ENCODE measurements at places on chromosomes 1 and 21.
A peak's percentile ranks its signal among the peaks of the same experiment; 100 is the strongest.

- no peak for DNase-seq
Observed at GRCh38 chr1:58143972-58144697, 402.4 kb downstream of the OMA1 start.

DNA sequence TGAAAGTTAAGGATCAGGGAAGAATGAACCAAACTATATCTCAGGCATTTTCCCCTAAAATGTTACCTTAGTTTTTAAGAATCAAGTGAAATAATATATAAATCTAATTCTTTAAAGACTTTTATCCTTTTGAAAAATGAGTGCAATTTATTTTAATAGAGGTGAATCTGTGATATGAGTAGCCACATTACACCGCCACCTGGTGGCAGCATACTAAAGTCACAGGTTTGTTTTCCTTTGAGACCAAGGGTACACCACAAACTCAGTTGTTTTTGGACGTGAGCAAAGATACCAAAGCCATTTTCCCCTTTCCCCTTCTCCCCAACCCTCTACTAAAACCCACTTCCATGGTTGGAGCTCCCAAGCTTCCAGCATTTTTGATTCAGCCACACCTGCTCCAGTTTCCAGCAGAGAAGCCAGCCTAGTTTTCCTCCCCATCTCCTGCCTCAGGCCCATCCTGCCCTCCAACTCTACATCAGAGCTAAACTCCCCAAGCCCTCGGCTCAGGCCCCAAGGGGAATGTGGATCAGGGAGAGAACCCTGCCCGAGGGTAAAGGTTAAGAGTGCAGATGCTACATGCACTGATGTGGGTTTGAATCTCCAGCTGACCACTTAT is 22.9 kb upstream of the LDLRAP1 start:
- peak; percentile 44 for DNase-seq

GRCh38 chr1:213371847-213372619 is 321.0 kb downstream of the RPS6KC1 start:
- no peak for DNase-seq

GRCh38 chr1:16387201-16388188 is 20.5 kb downstream of the SZRD1 start:
- DNase-seq: peak; percentile 6

DNA sequence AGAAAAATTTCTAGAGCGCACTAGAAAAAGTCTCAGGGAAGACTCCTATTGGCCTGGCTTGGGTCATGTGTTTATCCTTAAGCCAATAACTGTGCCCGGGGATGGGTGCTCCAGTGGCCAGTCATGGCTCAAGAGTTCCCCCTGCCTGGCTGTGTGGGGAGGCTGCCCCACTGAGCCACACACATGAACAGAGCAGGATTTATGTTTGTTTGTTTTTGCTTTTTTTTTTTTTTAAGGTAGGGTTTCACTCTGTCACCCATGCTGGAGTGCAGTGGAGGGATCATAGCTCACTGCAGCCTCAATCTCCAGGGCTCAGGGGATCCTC is 21.8 kb downstream of the EDN2 start:
- no peak for DNase-seq

DNA sequence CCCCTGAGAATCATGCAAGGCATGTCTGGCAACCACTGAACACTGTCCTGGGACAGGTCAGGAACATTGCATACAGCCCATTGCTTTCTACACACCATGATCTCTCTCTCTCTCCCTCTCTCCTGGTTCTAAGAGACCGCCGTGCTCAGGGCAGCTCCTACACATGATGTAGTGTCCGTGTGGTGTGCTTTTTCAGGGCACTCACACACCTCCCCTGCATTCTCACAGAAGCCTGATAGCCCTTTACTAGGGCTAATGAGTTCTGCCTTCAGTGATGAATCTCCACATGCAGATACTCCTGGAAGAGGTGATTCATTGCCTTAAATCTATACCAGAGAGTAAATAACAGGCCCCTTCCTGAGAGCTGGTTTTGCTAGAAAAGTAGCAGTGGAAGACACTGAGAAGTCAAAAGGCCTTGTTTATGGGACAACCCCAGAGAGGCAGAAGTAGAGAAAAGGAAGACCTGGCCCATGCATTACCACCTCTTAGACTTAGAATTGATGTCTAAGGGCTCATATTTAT is 7.2 kb upstream of the OLFML2B start:
- no peak for DNase-seq

- peak; percentile 59 for DNase-seq
Observed at GRCh38 chr1:206923009-206923960, 1.5 kb upstream of the FCMR start.

- no peak for DNase-seq
Observed at GRCh38 chr1:244802041-244802440, 33.4 kb upstream of the COX20 start.

DNA sequence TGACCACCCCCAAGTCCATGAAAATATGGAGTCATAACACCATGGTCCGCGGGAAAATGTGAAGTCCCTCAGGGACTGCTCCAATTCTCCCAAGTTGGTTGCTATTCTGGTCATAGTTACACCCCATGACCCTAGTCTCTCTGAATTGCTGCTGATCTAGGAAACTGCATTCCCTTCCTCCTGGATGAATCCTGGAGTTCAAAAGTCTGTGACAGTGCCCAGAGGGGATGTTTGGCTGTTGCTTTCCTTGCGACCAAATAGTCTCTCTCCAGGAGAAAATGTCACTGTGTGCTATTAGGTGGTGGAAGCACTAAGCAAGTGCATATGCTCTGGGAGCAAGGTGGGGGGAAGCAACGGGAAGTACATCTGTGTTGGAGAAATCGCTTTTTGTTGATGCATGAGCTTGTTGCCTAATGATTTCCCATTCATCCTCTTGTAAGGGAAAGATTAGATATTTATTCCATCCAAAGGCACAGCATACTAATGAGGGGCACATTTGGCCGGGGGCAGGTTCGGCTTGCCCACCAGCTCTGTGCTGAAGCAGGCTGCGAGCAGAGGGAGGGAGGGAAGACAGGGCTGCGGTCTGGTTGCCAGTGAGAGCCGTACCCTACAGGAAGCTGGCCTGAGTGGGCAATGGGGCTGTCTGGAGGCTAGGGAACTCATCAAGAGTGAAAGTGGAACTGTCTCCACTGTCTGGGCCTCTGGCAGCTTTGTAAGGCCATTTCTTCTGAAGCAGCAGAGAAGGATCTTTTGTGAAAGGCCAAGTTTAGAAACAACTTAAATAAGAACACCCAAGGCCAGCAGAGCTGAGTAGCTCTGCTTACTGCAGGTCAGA is 27.2 kb downstream of the SYT6 start:
- DNase-seq: no peak

DNA sequence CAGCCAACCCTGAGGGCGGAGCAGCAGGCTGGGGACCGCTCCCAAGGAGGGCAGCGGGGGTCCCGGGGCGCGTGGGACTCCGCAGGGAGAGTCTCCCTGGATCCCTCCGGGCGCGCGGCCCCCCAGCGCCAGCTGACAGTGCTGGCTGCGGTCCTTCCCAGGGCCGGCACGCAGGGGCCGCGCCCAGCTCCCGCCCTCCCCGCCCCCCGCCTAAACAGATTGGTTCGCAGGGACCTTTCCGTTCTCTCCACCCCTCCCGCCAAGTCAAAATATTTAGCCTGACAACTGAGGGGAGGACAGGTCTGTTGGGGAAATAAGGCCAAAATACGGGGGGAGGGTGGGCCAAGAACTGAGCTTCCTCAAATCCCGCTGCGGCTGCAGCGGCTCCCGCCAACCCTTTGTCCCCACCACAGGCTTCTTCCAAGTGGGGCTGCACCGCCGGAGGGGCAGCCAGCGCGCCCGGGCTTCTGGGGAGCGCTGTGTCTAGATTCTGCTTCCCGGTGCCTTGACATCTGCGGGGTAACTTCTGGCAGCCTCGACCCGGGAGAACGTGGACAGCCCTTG is at the start of gene INSRR:
Gene INSRR, minus strand, starts transcription at position 159 of the 564 bp plus-strand sequence. CDS start 496 bp downstream, outside the sequence.
- DNase-seq: no peak

- no peak for DNase-seq
Observed at GRCh38 chr1:11645270-11645669, 9.0 kb downstream of the FBXO2 start.

GRCh38 chr1:147109041-147109440 is 63.2 kb downstream of the PRKAB2 start:
- no peak for DNase-seq

DNA sequence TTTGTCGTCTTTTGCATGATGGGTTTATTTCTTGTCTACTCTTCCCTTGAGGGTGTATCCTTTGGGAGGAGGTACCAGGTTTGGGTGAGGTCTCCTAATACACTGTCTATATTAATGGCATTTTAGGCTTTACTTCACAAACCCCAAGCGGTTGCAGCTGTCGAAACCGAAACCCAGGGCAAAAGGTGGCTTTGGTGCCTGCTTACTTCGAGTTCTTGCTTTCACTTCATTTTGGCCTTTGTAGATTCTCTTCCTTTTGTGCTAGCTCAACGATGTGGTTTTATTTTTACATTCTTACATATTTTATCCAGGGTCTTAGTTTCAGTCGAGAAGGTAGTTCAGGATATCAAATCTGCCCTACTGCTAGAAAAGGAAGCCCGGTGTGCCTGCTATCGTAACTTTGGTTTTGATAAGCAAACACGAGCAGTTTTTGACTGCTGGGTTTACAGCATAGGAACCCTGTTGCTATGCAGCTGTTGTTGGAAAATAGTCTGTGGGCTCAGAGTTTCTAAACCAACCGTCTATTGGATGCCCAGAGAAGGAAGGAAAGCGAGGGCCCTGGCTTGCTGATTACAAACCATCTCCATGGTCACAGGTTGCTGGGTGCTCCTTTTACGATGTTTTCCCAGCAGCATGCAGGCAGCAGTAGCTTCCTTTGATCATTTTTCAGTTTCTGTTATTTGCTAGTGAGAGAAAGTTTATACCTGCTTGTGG is 9.8 kb upstream of the TSPAN2 start:
- peak; percentile 70 for DNase-seq

DNA sequence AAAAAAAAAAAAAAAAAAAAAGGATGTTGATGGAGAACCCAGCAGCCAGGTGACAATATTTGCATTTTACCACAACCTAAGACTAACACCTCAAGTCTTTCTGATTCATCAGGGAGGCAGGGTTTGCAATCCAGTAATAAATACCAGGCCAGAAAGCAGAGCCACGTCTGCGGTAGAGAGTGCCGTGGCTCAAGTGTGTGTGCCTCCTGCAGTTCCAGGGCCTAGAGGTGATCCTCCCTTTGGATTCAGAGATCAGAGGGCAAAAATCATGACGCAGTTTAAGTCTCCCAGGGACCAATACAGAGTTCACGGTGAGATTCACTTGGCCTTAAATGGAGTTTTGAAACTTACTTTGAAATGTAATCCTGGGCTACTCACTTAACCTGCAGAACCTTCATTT is 34.9 kb downstream of the TMCO4 start:
- DNase-seq: no peak

- DNase-seq: no peak
Observed at GRCh38 chr1:72336776-72337175, 54.4 kb upstream of the NEGR1 start.

- no peak for DNase-seq
Observed at GRCh38 chr21:42320791-42321190, 5.6 kb upstream of the TFF3 start.

DNA sequence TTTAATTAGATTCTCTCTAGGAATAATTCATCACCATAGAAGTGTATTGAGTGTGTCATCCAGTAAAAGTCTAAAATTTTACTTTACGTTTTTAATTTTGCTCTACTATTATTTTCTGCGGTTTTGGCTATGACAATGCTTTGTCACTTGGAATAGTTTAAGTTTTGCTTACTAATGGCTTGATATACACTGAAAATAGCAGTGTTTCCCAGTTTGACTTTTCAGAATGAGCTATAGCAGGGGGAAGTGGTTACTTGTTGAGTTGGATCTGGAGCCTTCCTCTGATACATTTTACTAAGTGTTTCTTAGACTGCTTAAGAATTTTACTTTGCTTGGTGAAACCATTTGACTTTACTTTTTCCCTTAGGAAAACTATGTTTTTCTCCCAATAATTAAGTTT is 5.0 kb downstream of the DNAJC16 start:
- DNase-seq: no peak

DNA sequence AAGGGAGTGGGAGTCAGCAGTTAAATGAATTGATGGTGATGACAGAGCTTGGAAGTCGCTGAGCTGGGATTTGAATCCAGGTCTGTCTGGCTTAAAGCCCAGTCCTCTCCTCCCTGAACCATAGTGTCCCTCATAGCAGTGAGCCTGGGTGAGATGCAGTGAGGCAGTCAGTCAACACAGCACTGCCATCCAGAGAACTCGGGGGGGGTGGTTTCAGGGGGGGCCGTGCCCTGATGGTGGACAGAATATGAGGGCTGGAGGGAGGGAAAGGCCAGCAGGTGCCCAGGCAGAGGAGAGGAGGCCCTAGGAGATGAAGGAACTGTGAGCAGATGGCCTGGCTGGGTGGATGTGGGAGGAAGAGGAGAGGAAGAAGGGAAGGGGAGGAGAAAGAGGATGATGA is 405.6 kb downstream of the PTPRU start:
- DNase-seq: no peak

DNA sequence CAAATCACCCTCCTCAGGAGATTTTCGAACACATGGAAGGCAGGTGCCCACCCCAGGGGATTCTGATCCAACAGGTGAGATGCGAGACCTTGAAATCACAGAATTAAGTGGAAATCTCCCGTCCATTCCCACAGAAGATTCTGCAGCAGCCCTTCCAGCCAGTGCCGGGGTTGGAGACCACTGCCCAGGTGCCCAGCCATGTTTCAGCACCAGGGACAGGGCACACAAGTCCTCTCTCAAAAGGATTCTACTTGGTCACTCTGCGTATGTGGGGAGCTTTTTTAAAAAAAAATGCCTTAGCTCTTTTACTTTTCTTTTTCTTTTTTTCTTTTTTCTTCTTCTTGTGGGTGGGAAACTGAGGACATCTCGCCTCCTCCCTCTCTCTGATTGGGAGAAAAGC is 80.7 kb downstream of the VWA5B1 start:
- no peak for DNase-seq

DNA sequence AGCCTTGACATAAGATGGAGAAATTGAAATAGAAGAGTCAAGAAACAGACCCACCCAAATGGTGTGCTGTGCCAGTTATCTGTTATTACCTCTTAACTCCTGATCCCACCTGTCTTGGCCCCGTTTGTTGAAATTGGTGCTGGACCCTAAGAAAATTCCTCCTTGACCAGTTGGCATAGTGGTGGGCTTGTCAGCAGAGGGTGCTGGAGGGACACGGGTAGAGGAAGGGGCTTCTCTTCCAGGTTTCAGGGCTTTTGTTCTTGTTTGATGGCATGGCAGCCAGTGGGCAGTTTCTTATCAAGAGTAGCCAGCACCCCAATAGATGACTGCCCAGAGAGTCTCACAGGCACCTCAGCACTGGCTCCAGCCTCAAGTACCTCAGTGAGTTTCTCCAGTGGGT is 51.6 kb downstream of the PCBP3 start:
- no peak for DNase-seq

- DNase-seq: no peak
Observed at GRCh38 chr1:178023181-178023618, 53.3 kb upstream of the SEC16B start.

GRCh38 chr1:169309178-169310166 is 58.1 kb downstream of the NME7 start:
- no peak for DNase-seq
